ENCODE measurements at places on chromosomes 1 and 21.
A peak's percentile ranks its signal among the peaks of the same experiment; 100 is the strongest.

DNA sequence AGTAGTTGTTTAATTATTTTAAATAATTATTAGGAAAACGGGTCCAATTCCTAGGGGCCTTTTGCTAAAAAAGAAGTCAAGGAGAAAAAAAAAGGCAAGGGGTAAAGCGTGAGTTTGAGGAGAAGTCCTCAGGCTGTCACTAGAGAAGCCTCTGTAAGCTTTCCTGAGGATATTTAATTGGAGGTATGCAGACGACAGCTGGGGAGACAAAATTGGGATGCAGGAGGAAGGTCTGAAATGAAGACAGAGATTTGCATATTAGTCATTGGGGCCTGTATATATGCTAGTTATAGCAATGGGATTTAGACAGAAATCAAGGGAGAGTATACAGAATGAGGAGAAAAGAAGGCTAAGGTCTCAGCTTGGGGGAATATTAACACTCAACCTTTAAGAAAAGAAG is 8.6 kb downstream of the ATP6V1G3 start:
- no peak for DNase-seq

- DNase-seq: no peak
These were observed 128.8 kb downstream of the KCNJ6 start for GRCh38 chr21:37787456-37787855.

GRCh38 chr21:45324489-45325205 is 37.0 kb upstream of the POFUT2 start:
- DNase-seq: no peak

- DNase-seq: no peak
These were observed 4.0 kb downstream of the TSACC start for GRCh38 chr1:156342166-156342955.

DNA sequence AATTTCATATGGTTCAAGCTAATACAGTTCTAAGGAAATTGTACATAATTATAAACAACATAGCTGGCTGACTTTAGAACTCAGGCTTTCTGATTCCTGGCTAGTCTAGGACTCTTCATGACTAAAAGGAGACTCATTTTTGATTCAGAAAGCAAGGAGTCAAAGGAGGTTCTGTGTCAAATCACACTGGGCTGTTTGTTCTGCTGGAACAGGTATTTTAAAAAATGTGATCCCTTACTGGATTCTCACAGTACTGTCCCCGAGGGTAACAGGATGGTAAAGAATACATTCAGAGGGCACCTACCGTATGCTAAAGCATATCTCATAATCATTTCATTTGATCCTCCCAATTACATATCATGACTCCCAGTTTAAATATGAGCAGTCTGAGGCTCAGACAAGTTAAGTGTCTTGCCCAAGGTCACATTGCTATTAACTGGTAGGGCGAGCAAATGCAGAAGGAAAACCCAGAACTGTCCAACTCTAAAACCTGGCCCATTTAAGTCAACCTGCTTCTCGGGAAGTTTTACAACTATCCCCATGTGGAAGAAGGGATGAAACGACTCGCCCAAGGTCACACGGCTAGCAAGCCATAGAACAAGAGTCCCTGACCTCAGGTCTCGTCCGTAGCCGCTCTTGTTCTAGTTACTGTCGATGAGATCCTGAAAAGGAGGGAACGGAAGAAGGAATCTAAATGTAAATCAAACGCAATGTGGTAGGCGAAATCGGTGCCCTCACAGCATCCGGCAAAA is 675 bp downstream of the MYSM1 start:
- no peak for DNase-seq

DNA sequence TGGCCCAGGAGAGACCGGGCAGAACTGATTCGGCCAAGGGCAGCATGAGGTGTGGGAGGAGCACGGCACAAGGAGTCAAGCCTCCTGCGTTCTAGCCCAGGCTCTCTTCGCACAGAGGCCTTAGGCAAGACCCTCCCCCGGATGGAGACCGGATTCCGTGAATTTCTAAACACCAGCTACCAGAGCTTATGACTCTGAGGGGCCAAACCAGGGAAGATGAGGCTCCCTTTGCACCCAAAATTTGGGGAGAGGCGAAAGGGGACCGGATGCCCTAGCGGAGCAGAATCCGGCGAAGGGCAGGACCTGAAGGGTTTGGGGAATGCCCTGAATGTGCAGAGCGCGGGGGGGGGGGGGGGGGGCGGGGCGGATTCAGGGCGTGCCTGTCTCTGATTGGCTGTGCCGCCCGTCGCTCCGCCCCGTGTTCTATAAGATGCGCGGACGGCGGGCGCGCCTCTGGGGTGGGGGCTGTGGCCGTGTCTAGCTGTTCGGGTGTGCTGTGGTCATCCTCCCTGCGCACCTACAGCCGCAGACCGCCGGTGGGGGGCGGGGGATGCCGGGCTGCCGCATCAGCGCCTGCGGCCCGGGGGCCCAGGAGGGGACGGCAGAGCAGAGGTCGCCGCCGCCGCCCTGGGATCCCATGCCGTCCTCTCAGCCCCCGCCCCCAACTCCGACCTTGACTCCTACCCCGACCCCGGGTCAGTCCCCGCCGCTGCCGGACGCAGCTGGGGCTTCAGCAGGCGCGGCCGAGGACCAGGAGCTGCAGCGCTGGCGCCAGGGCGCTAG is at the start of gene TRNP1:
Gene TRNP1 (plus strand): TSS at position 456 of the 783 bp plus-strand sequence. CDS start 95 bp downstream, at position 551.
- peak; percentile 31 for DNase-seq

GRCh38 chr1:211723273-211723672 is 47.9 kb upstream of the NEK2 start:
- no peak for DNase-seq

DNA sequence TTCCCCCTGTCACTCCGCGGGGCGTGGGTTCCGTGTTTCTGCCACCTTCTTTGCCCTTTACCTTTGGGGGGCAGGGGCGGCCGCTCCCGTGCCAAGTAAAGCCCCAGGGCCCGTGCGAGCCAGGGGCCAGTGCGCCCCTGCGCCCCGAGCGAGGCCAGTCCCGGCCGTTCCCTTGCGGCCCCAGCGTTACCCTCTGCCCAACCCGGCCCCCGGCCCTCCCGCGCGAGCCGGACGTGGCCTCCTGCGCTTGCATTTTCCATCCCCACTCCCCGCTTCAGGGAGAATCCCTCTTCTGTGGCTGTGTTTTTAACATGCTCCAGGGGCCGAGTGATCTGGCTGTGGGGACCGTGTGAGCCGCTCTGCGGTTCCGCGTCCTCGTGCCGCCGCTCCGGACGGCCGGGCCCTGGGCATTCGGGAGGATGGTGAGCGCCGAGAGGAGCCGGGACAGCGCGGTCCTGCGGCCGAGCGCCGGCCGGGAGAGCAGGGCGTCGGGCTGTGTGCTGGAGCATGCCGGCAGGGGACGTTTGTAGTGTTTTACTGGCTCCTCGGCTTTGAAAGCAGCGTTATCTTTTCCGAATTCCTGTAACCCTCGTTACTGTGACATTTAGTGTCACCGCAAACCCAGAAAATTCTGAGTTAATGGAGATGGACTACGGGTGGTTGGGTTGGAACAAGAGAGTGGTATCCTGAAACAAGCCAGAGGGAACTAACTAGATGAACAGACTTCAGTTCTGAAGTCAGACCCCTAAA is 1.0 kb downstream of the GALNT2 start:
- DNase-seq: no peak

GRCh38 chr1:18130356-18130755 is 22.8 kb downstream of the IGSF21 start:
- DNase-seq: no peak

Measured in stimulated activated CD8-positive, alpha-beta memory T cell treated with anti-CD3 and anti-CD28 coated beads, Interleukin-15, amount 100 ng/mL, for 1 hour (primary cell).